Putamen (tissue), 1 donor: ENCODE measurements at places on chromosomes 11 and 22.

GRCh38 chr11:27391331-27392015, 28.5 kb upstream of the CCDC34 start:
- no peak for DNase-seq

DNA sequence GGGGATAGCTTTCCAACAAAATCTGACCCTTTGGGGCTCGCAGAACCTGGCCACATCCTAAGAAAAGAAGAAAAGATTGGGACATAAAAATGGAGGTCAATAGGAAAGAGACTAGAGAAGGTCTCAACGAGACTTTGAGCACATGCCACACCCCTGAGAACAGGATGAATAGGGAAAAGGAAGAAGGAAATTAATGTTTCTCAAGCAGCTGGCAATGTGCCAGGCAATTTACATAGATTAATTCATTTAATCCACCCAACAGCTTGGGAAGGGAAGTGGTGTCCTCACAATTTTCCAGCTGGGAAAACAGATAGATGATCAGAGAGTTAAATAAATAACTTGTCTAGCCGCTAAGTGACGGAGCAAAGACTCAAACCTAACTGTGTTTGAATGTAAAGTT, 50.7 kb downstream of the PAMR1 start:
- no peak for DNase-seq

- DNase-seq = no peak
Observed at GRCh38 chr22:35373781-35374180, 7.1 kb upstream of the HMOX1 start.

DNA sequence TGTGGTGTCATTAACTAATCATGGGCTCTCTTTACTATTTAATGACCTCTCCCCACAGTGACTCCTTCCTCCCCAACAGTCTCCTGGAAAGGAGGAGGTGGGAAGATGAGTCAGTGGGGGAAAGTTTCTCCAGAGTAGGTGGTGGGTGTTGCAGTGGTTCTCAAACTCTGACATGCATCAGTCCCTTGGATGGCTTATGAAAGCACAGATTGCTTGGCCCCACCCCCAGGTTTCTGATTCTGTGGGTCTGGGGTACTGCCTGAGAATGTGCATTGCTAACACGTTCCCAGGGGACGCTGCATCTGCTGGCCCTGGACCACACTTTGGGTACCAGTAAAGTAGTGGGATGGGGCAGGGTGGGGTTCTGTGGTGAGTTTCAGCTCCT, 9.8 kb downstream of the CD82 start:
- DNase-seq = no peak

GRCh38 chr22:44336962-44337677, 24.4 kb upstream of the SHISAL1 start:
- DNase-seq = no peak

- no peak for DNase-seq
Observed at GRCh38 chr11:71178076-71178475, 74.3 kb downstream of the SHANK2 start.

DNA sequence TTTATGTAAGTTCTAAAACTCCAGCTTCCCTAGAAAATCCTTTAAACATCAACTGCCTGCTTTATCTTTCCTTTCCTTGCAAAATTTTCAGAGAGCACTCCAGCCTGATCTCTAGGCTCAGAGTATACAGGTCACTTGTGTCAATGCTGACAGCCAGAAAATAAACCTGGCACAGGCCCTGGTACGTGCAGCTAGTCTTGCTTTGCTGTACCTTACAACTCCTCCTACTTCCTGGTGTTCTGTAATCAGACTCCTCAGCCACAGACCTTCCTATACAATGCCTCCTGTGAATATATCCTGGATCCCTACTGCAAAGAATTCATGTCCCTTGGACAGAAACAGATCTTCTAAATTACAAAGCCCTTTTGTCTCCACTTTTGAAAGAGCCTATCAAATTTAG, 24.2 kb upstream of the TMEM123 start:
- DNase-seq = no peak

GRCh38 chr11:3972431-3972830, 117.0 kb downstream of the STIM1 start:
- DNase-seq = no peak

- no peak for DNase-seq
Observed at GRCh38 chr11:12497431-12497830, 120.1 kb downstream of the PARVA start.
